T-helper 2 cell treated with Interferon-gamma antibody and Interleukin-4, amounts not matched to agents 5 μg/mL and 100 μg/mL, for 36 hours (primary cell): ENCODE measurements at places on chromosomes 7 and 10.

- DNase-seq, result no peak
Observed at GRCh38 chr10:69317626-69318105, 39.4 kb downstream of the HK1 start.

DNA sequence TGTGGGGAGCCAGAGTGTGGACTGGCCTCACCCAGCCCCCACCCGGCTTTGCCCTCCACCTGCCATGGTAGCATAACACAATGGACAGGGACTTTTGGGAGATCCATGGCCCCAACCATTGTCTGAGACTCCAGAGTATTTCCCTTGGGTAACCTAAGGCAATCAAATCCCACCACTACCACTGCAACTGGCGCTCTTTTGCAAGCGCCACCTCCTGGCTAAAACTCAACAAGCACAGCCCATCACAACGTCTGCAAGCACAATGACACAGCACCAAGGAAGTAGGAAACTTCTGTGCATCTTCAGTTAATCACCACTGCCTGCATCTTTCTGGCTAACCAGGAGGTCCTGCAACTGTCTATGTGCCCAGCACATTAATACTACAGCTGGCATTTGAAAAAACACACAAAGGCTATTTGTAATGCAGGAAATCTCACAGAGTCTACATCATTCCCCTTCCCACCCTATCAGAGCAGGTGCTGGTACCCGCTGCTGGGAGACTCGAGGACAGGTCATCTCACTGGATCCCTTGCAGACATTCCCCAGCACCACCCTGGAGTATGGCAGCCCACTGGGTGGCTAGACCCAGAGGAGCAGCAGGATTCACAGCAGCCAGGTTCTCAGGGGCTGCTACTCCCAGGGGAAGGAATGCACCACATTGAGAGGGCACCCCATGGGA lies 27.7 kb downstream of the ANKRD26 start:
- DNase-seq, result no peak

DNA sequence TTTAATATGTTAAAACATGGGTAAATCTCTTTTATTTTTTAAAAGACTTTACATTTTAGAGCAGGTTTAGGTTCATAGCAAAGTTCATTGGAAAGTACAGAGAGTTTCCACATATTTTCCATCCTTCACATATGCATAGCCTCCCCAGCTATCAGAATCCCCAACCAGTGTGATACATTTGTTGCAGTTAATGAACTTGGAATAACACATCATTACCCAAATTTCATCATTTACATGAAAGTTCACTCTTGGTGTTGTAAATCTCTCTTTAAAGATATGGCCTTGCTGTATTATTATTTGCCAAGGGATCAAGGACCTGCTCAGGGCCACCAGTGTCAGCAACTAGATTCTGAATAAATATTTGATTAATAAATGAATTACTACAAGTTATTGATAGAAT lies 263.4 kb downstream of the CDK14 start:
- no peak for DNase-seq

- no peak for DNase-seq
Observed at GRCh38 chr7:69256634-69257081, 341.6 kb upstream of the AUTS2 start.
